GM23338 (cell line): ENCODE measurements at places on chromosomes 11 and 22. TPM values are rescaled to one million over a fixed set of nuclear protein-coding genes. Genes with fewer than 3 reads are reported as not detected.

AIFM3 gene
- 0.45 and 1.7 TPM in 2 replicates for total RNA-seq

NAALAD2 gene
- total RNA-seq, result 4.3 and 12.4 TPM in 2 replicates

GAL3ST1 gene
- total RNA-seq, result 9.2 and 13.3 TPM in 2 replicates

KRTAP5-7 gene
- total RNA-seq, result not detected in 2 replicates

DAGLA gene
- 1.3 and 2.5 TPM in 2 replicates for total RNA-seq

TRIM66 gene
- 1.9 and 3.3 TPM in 2 replicates for total RNA-seq

ISX gene
- not detected in 2 replicates for total RNA-seq

MEI1 gene
- 0.27 and 0.28 TPM in 2 replicates for total RNA-seq

LMO2 gene
- 3.1 and 3.9 TPM in 2 replicates for total RNA-seq

ENTHD1 gene
- total RNA-seq, result not detected in 2 replicates

CABP2 gene
- total RNA-seq, result not detected in 2 replicates

TMEM132A gene
- 51.9 and 96.6 TPM in 2 replicates for total RNA-seq

TPBGL gene
- 0.16 and 0.21 TPM in 2 replicates for total RNA-seq

THOC5 gene
- total RNA-seq, result 50.3 and 53.4 TPM in 2 replicates

UBASH3B gene
- total RNA-seq, result 12.0 and 17.2 TPM in 2 replicates

APLNR gene
- 0.10 and 0.12 TPM in 2 replicates for total RNA-seq

UBQLN3 gene
- total RNA-seq, result not detected in 2 replicates

MTCH2 gene
- 90.9 and 92.0 TPM in 2 replicates for total RNA-seq

CELSR1 gene
- total RNA-seq, result 20.4 and 21.0 TPM in 2 replicates

SCGB1D2 gene
- total RNA-seq, result not detected in 2 replicates

ATG16L2 gene
- 18.0 and 24.6 TPM in 2 replicates for total RNA-seq

SYT7 gene
- 7.0 and 10.3 TPM in 2 replicates for total RNA-seq

LRRC75B gene
- 12.8 and 22.1 TPM in 2 replicates for total RNA-seq

ANO5 gene
- 6.8 and 8.3 TPM in 2 replicates for total RNA-seq

CDC45 gene
- 23.8 and 29.0 TPM in 2 replicates for total RNA-seq

OR2D2 gene
- 0.24 and 1.3 TPM in 2 replicates for total RNA-seq

CHRM1 gene
- 0.14 TPM in 1 of 2 replicates, not detected in the other for total RNA-seq

SCN4B gene
- total RNA-seq, result 1.7 and 3.0 TPM in 2 replicates

HEPN1 gene
- total RNA-seq, result not detected in 2 replicates

CASP5 gene
- total RNA-seq, result not detected in 2 replicates

IGSF22 gene
- not detected in 2 replicates for total RNA-seq

KCNK7 gene
- total RNA-seq, result not detected in 2 replicates

CBLIF gene
- total RNA-seq, result not detected in 2 replicates

THYN1 gene
- total RNA-seq, result 91.0 and 116 TPM in 2 replicates

KDELR3 gene
- total RNA-seq, result 5.6 and 11.1 TPM in 2 replicates

CSRP3 gene
- not detected in 2 replicates for total RNA-seq

TESMIN gene
- 58.2 and 64.6 TPM in 2 replicates for total RNA-seq

PTPRCAP gene
- total RNA-seq, result 0.85 and 3.5 TPM in 2 replicates

DBX1 gene
- total RNA-seq, result not detected in 2 replicates

MB gene
- total RNA-seq, result not detected in 2 replicates

BTBD18 gene
- 0.08 TPM in 1 of 2 replicates, not detected in the other for total RNA-seq

TMEM123 gene
- 61.0 and 63.0 TPM in 2 replicates for total RNA-seq

IFTAP gene
- total RNA-seq, result 17.1 and 19.8 TPM in 2 replicates

SLC37A4 gene
- 50.2 and 56.4 TPM in 2 replicates for total RNA-seq

KCNJ5 gene
- not detected in 2 replicates for total RNA-seq

MAJIN gene
- total RNA-seq, result not detected in 2 replicates

FAM83F gene
- 13.5 and 15.9 TPM in 2 replicates for total RNA-seq

DDTL gene
- 1.5 and 2.1 TPM in 2 replicates for total RNA-seq

TMEM45B gene
- 0.31 and 0.38 TPM in 2 replicates for total RNA-seq

SNX32 gene
- total RNA-seq, result 0.49 TPM in 1 of 2 replicates, not detected in the other

MMP12 gene
- total RNA-seq, result not detected in 2 replicates

PATE2 gene
- not detected in 2 replicates for total RNA-seq

RANBP1 gene
- 987 and 1,206 TPM in 2 replicates for total RNA-seq

SYCE3 gene
- not detected in 2 replicates for total RNA-seq

NRGN gene
- total RNA-seq, result 0.24 TPM in 1 of 2 replicates, not detected in the other

FGF19 gene
- total RNA-seq, result 27.4 and 36.1 TPM in 2 replicates
